ENCODE measurements at places on chromosomes 7 and 10.

GRCh38 chr10:132273966-132274365 lies 33.8 kb downstream of the STK32C start:
- no peak for DNase-seq

GRCh38 chr7:129851809-129852208 lies 101.0 kb downstream of the UBE2H start:
- no peak for DNase-seq

GRCh38 chr7:158458096-158458495 lies 129.5 kb downstream of the PTPRN2 start:
- no peak for DNase-seq

GRCh38 chr10:84943541-84943940 lies 615.2 kb downstream of the CCSER2 start:
- no peak for DNase-seq

- no peak for DNase-seq
Measured at GRCh38 chr7:31688372-31688771, 1.4 kb downstream of the PPP1R17 start.

- DNase-seq, result no peak
Measured at GRCh38 chr10:6023661-6024333, 38.4 kb downstream of the IL2RA start.

DNA sequence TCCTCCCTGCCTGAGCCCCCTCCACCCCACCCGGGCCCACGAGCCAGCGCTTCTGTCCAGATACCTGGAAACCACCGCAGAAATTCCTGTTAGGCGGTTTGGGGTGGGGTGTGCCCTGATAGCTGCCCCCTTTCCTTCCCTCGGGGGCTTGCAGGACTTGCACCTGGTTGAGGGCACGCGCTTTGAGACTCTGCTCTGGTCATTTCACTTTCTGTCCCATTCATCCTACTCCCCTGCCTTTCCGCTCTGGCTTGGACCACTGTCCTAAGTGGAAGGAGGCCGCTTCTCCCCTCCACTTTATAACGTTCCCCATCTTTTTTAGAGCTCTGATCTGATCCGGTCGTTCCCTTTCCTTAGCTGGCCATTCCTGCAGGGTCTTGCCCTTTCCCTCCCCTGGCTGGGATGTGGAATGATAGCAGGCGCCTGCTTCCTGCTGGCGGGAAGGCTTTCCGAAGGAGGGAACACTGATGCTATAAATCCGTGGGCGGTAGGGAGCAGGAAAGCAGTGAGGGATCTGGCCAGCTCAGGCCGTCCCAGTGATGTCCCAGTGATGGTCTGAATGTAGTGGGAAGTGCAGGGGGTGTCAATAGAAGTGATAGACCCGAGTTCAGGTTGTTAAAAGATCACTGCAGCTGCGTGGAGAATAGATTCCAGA lies 852 bp upstream of the PRKAR1B start:
- peak; percentile 75 for DNase-seq

DNA sequence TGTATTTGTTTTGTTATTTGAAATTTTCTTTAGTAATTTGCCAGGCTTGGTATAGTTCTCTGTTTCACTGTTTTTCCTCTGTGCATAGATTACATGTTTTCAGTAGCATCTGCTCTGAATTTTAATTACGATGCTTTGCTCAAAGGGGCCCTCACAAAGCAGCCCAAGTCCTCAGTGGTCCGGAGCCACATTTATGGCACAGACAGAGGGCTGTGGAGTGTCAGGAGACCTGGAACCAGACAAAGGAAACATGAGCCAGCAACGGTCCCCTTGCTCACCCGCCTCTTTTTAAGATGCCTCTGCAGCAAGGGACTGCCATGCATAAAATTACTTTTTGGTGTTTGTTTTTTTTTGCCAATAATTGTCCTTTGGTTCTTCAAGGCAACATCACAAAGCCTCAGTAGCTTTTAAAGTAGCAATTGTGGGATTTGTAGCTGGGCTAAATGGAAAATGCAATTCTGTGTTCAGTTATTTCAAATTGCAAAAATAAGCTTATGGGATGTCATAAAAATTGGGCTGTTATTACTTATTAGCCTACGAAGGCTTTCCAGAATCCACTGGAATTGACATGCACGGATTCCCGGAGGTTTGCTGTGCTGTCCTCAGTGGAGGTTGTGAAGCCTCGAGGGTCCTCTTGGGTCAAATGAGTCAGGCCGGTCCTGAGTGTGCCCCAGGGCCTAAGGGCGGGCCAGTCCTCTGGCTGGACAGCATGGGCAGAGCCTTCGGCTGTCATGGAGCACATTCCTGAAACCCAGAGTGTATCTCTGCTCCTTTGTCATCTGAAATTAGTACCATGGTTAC lies 422.8 kb downstream of the GLRX3 start:
- no peak for DNase-seq

GRCh38 chr7:13414181-13414580 lies 575.3 kb downstream of the ETV1 start:
- DNase-seq, result no peak

GRCh38 chr7:29090151-29090805 lies 56.1 kb downstream of the CPVL start:
- DNase-seq, result no peak

DNA sequence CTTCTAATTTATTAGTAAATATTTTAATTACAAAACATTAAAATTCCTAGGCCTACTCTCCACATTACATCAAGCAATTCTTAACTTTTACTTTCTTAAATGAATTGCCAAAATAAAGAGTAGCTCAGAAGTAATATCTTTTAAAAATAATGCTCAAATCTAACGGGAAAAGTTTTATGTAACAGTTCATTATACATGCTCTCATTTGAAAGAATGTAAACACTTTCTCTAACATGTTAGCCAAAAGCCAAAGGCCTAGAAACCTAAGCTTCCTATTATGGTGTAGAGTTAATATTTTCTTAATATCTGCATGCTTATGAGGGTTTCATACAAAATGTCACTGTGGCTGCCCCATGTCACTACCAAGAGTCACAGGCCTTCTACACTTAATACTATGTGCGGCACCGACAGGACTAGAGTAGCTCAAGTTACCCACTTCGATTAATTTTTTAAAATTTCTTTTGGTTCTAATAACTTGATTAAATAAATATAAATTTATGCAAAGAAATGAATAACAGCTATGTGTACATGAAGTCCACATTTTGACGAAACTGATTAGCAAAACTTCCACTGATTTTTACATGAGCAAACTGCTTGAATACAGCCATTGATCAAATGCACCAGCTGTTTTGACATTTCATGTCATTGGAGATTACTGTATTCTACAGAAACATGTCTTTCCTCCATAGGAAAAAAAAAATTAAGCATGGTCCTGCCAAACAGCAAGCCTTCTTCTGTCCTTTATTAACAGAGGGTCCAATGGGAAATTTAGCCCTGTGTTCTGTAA lies 3.5 kb downstream of the COBL start:
- no peak for DNase-seq

- DNase-seq, result peak; percentile 75
Measured at GRCh38 chr10:15370856-15371701, at the start of gene FAM171A1. Gene FAM171A1 (minus strand): TSS chr10:15371289. CDS start chr10:15371052, 237 bp downstream.

DNA sequence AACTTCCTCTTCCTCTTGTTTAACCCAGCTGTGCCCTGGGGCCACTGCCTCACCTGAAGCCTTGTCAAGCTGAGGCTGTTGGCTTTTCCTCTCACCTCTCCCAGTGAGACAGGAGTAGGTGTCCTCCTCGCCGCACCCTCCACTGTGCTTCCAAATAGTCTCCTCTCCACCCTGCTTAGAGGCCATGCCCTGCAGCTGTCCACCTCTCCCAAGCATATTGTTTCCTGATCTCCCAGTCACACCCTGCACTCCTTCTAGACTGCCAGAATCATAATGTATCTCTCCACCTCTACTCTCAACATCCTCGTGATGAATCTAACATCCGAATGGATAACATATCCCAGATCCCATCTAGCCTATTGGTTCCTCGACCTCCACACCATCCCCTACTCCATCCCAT lies 196.3 kb upstream of the GHITM start:
- no peak for DNase-seq

GRCh38 chr10:12705943-12706342 lies 295.6 kb downstream of the CCDC3 start:
- peak; percentile 56 for DNase-seq

DNA sequence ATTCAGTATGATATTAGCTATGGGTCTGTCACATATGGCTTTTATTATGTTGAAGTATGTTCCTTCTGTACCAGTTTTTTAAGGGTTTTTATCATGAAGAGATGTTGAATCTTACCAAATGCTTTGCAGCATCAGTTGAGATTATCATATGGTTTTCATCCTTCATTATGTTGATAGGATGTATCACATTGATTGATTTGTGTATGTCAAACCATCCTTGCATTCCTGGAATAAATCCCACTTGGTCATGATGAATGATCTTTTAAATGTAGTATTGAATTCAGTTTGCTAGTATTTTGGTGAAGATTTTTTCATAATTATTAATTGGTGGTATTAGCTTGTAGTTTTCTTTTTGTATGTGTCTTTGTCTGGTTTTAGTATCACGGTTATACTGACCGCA lies 185.9 kb downstream of the MBL2 start:
- no peak for DNase-seq

DNA sequence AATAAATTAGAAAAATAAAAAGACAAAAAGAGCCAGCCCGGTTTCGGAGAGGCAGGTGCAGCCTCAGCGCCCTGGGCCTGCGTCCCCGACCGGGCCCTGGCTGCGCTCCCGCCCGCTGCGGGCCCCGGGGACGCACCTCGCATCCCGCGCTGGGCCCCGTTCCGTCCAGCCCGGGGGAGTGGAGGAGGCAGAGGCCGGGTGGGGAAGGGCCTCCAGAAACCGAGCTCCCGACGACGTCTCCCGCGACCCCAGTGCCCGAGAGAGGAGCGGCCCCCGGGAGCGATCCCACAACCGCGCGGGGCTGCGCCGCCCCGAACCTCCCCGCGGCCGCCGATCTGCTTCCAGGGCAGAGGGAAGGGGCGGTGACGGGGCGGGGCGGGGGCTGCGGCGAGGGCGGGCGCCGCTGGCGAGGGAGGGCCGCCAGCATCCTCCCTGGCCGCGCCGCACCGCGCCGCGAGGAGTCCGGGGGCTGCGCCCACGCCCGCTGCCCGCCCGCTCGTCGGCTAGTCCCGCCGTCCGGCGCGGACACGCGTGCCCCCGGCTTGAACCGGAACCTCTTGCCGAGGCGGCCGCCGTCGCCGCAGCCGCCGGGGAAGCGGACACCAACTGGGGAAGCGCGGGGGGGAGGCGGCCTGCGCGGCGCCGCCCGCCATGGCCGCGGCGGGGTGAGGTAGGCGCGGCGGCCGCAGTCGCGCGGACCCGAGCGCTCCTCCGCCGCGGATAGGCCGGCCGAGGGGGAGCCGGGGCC lies at the start of gene CCNY:
Gene CCNY, plus strand, starts transcription at position 426 of the 748 bp plus-strand sequence. CDS start 545 bp downstream, outside the sequence.
- peak; percentile 76 for DNase-seq

GRCh38 chr7:146565872-146566271 lies 449.3 kb downstream of the CNTNAP2 start:
- DNase-seq, result no peak

DNA sequence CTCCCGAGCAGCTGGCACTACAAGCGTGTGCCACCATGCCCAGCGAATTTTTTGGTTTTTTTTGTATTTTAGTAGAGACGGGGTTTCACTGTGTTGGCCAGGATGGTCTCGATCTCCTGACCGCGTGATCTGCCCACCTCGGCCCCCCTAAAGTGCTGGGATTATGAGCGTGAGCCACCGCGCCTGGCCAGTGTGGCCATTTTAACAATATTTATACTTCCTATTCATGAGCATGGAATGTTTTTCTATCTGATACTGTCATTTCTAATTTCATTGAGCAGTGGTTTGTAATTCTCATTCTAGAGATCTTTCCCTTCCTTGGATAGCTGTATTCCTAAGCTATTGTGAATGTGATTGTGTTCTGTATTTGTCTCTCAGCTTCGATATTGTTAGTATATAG lies 96.2 kb downstream of the GLCCI1 start:
- no peak for DNase-seq

DNA sequence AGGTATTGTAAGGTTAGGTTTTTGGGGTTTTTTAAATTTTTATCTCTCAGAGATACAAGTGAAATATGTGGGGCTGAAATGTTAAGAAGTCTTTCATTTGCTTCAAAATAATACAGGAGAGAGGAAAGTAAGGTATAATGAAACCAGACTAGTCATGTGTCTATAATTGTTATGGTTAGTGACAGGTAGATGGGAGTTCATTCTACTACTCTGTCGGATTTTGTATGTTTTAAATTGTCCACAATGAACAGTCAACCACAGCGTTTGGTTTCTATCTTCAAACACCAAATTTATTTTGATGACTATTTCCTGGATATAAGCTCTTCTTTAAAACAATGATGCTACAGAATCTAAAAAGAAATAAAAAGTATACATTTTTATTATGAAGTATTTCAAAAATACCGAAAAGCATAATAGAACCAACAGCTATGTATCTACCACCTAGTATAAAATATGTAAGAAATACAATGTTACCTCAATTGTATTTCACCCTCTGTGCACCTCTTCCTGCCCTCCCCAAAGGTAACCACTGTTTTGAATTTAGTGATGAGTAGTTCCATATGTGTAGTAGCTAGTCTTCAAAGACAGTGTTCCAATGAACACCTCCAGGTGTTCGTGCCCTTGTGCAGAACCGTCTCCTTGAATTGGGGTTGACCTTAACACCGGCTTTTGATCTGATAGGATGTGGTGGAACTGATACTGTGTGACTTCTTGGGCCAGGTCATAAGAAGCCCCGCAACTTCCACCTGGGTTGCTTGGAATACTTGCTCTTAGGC lies 74.8 kb upstream of the CDK1 start:
- no peak for DNase-seq

DNA sequence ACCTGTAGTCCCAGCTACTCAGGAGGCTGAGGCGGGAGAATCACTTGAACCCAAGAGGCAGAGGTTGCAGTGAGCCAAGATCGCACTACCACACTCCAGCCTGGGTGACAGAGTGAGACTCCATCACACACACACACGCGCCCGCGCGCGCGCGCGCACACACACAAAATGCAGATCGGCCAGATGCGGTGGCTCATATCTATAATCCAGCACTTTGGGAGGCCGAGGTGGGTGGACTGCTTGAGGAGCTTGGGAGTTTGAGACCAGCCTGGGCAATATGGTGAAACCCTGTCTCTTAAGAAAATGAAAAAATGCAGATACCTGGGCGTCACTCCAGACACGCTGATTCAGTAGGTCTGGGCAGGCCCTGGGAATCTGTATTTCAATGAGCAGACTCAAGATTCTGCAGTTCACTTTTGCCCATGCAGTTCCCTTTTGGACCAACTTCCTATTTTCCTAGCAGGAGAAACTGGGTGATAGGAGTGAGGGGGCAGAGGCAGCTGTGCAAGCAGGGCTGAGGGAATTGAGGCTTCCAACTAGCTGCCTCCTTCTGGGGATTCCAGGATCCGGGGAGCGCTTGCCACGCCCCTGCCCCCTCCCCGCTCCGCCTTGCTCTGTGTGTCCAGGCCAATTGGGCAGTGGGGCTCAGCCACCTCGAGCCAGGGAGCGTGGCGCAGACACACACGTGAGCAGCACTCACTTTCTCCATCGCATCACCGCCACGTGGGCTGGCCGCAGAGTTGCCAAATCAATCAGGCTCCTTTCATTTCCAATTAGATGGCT lies 173.6 kb downstream of the SH3PXD2A start:
- DNase-seq, result no peak
